ENCODE measurements at places on chromosomes 12 and 14. TPM values are rescaled to one million over a fixed set of nuclear protein-coding genes. Genes with fewer than 3 reads are reported as not detected.

SLC11A2 gene
- 55.3 TPM for total RNA-seq

DNA sequence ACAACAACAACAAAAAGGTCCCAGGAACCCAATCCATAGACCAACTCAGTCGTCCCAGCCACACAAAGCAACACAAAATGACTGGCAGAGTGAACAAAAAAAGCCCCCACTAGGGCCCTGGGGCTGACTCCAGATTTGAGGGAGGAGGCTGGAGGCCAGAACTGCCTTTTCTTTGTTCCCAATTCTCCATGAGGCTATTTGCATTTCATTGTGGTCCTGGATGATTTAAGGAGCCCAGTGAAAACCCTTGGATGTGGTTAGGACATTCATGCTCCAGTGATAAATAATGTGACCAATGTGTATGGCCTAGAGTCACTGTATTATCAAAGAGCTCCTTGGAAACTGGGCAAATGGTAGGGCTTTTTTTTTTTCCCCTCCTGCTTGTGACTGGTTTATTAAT, 192.9 kb downstream of the NUAK1 start:
- no peak overlapping the region for H3K4me3 ChIP-seq
- H3K36me3 ChIP-seq, result no peaks in the 10 kb centered on the region
- H3K27ac ChIP-seq, result no peak overlapping the region
- H3K27me3 ChIP-seq, result no peaks in the 10 kb centered on the region
- DNase-seq, result no peak

GRCh38 chr12:75721796-75722195, 210.4 kb upstream of the KRR1 start:
- peak overlapping the region; percentile 54 for H3K27ac ChIP-seq
- no peaks in the 10 kb centered on the region for H3K27me3 ChIP-seq
- DNase-seq, result no peak
- no peaks in the 10 kb centered on the region for H3K36me3 ChIP-seq
- no peak overlapping the region for H3K4me3 ChIP-seq

GRCh38 chr12:71230542-71230941, 72.7 kb upstream of the TSPAN8 start:
- DNase-seq, result no peak
- no peaks in the 10 kb centered on the region for H3K27me3 ChIP-seq
- H3K27ac ChIP-seq, result no peak overlapping the region
- no peaks in the 10 kb centered on the region for H3K4me1 ChIP-seq

APOF gene
- not detected for total RNA-seq

DNA sequence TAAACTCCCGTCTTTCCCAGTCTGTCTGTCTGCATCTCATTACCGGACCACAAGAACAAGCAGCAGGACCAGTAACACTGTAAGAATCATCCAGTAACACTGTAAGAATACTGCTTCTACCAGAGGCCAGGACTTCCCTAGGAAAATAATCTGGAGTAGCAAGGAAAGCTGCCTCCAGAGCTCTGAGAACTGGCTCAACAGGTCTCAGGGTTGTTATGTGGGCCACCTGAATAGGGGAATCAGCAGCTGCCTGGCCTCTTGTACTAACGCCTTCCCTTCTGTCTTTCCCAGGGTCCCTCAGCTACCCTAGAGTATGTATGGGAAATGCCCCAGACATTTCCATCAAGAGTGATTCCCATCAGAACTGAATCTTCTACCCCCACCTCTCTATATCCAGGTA, 954 bp upstream of the SLC39A2 start:
- H3K36me3 ChIP-seq, result peaks cover 22% of the 10 kb centered on the region
- DNase-seq, result no peak
- no peaks in the 10 kb centered on the region for H3K4me1 ChIP-seq
- H3K4me3 ChIP-seq, result no peak overlapping the region

DNA sequence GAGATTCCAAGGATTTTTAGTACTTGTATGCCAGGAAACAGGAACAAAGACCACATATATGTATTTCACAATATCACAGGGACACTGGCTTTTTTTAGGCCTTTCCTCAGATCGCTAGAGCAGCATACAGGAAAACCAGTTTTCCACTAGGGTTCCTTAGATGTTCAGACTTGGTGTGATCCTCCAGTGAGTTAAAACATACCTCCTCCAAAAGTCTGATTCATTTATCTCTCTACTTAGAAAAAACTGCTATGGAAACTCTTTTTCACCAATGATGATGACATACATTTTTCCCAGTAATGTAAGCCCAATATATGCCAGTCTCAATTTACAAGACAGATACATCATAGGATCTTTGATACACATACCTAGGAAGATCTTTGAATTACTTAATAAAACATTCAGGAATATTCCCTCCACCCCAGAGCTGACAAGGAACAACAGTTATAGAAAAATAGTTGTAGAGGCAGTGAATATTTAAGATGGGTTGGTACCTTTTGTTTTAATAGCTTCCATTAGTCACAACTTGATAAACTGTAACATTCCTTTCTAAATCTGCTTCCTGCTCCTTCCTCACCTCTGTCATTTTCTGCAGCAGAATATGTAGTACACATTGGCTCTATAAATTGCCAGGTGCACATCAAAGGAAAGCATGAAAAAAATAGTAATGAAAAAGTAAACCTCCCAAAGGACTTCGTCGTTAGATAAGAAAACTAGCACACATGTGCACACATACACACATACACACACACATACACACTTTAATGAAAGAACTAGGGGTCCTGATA, 27.5 kb downstream of the BCAT1 start:
- H3K36me3 ChIP-seq, result no peaks in the 10 kb centered on the region
- no peaks in the 10 kb centered on the region for H3K4me1 ChIP-seq
- H3K27ac ChIP-seq, result no peak overlapping the region
- H3K4me3 ChIP-seq, result no peak overlapping the region

TSPAN9 gene
- 8.0 TPM for total RNA-seq
